ENCODE measurements at places on chromosomes 6 and 20.

- DNase-seq, result no peak
Measured at GRCh38 chr20:63125581-63125837, 90.4 kb downstream of the YTHDF1 start.

DNA sequence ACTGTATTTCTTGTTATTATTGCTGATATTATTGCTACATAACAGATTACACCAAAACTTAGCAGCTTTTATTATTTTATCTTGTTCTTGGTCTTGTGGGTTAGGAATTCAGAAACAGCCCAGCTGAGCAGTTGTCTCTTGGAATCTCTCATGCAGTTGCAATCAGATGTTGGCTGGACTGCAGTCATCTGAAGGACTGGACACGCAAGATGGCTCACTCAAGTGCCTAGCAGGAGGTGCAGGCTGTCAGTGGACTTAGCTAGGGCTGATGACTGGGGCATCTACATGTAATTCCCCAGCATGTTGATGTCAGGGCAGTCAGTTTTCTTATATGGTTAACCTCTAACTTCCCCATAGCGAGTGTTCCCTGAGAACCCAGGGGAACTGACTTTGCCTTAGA is 128.6 kb upstream of the PLCB4 start:
- no peak for DNase-seq

DNA sequence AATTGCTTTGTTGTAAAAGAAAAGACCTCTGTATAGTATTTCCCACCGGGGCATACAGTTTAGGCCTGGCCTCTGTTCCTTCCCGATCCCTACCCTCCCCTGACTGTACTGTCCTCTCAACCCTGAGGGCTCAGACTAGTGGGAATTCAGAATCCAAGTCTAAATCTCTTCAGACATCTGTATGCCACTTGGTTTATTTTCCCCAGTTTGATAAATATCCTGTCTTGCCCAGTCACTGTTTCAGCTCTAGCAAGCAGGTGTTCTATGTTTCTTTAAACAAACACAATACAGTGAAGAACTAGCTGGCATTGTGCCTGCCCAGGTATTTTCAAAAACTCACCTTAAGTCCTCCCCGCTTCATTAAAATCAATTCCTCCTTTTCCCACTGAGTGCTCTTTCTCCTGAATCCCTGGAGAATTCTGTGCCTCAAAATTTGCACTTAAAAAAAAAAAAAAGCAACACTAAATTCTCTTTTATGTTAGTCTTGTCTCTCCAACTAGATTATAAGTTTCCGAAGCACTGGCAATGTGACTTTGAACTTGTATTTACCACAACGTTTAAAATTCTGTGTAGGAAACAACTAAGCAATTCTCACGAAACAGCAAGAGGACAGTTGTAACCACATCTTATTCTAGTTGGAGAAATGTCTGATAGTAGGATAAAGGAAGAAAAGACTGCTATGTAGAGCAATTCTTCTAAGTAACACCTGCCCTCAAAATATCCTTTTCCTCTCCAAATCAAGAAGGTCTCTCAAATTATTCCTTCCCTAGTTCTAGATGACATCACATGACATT is 112.0 kb upstream of the CARMIL1 start:
- no peak for DNase-seq

DNA sequence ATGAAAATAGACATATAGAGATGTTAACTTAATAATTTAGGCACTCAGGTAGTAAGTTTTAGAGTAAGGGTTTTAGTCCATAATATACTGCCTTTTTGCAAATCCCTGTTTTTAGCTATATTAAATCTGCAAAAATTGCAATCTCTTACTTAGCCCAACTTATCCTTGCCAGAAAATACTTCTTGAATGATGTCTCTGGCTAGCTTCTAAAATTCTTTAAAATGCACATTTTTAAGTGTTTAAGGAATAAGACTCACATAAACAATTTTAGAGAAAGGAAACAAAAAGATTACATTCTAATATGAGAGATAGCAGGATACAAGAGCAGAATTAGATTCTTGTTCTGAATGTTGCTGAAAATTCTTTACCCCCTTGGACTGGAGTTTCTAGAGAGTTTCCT is 25.8 kb upstream of the RFPL4B start:
- no peak for DNase-seq

DNA sequence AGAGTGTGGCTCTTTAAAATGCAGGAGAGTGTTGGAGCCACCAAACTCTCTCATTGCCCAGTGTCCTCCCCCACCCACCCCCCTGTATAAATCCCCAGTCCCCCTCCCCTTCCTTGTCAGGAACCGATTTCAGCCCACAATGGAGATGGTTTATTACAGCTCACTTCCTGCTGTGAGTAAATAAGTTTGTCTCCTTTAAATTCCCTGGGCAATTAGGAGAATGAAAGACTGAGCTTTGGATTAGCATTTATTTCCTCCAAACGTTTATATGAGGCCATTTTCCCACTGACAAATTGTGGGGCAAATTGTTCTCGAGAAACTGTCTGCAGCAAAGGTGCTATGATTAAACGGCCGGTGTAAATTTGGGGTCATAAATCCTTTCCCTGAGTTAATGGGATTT is 128.8 kb downstream of the DHX35 start:
- DNase-seq, result no peak

- no peak for DNase-seq
Measured at GRCh38 chr20:15799871-15800270, 773.4 kb downstream of the KIF16B start.

- DNase-seq, result peak; percentile 60
Measured at GRCh38 chr6:2970753-2971419, 481 bp downstream of the SERPINB6 start.

DNA sequence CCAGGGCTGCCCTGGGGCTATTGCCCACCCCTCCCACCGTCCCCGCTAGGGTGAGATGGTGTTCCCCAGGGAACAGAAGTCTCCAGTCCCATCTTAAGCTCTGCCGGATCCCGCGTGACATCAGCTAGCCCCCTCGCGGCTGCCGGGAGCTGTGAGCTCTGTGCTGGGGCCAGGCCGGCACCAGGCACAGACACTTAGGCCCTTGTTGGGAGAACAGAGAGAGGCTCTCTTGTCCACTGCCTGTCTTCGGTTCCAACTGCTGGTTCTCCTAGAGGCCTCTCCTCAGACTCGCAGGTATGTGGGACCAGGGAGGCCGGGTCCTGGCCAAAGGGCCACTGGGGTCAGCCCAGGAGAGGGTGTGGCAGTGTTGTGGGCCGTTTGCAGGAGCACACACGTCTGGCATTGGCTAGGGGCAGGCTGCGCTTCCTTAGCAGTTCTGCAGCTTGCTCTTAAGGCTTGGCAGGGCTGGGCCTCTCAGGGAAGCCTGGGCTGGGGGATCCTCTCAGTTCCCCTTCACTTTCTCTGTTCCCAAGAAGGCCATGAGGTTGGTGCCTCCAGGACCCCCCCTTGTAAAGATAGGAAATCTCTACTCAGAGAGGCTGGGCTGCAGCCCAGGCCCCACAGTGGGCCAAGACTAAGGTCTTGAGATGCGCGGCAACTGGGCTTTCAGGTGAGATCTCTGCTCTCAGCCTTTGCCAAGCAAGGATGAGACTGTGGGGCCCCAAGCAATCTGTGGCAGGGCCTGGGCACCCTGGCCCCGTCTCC is 6.3 kb downstream of the SGK2 start:
- DNase-seq, result no peak

DNA sequence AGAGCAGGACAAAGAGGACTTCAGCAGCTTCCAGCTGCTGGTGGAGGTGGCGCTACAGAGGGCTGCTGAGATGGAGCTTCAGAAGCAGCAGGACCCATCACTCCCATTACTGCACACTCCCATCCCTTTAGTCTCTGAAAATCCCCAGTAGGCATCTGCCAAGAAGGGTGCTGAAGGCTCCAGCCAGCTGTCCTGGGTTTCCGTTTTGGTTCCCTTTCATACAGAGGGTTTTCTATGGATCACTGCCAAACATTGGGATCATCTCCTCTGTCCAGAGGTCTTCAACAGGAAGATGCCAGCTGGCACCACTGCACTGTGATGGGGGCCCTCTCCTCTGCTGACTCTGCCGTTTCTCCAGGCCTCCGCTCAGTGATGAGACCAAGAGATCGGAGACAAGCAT is 14.3 kb upstream of the RAB5IF start:
- no peak for DNase-seq

GRCh38 chr20:49397525-49397924 is 84.9 kb downstream of the KCNB1 start:
- no peak for DNase-seq

DNA sequence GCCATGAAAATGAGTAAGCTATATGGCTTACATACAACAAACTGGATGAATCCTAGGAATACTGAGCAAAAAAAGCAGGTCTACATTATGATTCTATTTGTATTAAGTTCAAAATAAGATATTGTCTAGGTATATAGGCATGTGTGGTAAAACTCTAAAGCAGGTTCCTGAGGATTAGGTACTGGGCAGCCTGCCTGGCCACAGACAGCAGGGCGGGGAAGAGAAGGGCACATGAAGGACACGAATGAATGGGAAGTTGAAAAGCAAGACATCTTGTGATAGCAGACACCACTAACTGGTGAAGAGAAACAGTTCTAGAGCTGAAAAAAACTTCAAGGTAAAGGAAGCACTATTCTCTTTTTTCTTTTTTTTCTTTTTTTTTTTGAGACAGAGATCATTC is 72.6 kb upstream of the SLC4A11 start:
- no peak for DNase-seq

DNA sequence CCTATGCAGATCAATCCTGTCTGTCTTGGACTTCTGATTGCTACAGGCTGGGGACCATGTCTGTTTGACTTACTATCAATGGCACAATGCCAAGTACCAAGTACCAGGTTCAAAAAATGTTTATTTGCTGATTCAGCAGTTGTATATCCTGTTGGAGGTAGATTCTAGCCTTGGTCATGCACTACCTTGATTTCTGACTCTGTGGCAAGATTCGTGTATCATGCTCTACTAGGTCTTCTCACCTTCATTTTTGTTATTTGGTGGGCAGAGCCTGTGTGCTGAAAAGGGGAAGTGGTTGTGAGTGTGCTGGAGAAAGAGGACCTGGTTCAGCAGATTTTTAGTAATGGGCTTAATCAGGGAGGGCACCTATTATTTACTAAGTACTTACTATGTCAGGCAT is 192.4 kb upstream of the MYLIP start:
- peak; percentile 27 for DNase-seq

DNA sequence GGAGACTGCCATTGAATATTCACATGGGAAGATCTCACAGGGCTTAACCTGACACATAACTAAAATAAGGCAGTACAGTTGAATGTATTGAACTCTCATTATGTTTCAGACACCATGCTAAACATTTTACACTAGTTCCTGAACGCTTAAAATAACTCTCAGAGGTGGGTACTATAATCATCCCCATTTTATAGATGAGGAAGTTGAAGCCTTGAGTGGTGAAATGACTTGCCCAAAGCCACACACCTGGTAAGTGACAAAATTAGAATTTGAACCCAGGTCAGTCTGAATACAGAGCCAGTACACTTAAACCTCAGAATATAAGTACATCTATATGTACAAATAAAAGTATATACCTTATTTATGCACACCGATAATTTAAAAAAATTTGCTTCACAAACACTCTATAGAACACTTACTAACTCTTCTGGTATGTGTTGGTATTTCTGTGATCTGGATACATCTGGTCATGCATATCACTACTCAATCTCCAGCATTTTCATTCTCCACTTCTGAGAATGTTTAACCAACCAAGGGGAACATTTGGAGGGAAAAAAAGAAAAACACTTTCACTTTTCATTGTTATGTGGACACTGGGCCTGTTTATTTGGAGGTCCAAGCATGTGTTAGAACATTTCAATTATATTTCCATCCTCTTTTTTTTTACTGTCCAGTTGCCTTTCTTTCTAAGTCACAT is 4.6 kb upstream of the BICRAL start:
- peak; percentile 45 for DNase-seq

- DNase-seq, result no peak
Measured at GRCh38 chr20:52321396-52321795, 129.8 kb upstream of the ZFP64 start.

GRCh38 chr6:161168281-161168891 is 105.5 kb downstream of the AGPAT4 start:
- DNase-seq, result no peak

- DNase-seq, result no peak
Measured at GRCh38 chr6:24692848-24693592, 25.9 kb downstream of the C6orf62 start.

DNA sequence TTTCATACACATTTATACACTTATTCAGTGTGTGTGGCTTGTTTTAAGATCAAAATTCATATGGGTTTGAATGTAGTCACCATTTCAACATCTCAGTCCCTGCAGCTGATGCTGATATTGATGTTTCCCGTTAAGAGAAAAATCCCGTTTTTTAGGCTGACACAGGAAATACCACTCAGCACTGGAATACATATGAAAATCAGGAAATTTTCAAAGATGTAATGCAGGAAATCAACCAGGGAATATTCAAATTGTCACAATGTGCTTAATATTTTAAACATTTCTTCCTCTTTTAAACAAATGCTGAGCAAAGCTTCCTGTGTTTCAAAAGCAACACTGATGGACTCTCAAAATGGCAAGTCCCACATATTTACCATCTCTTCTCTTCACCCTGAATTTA is 94.5 kb upstream of the MARCKS start:
- DNase-seq, result no peak

DNA sequence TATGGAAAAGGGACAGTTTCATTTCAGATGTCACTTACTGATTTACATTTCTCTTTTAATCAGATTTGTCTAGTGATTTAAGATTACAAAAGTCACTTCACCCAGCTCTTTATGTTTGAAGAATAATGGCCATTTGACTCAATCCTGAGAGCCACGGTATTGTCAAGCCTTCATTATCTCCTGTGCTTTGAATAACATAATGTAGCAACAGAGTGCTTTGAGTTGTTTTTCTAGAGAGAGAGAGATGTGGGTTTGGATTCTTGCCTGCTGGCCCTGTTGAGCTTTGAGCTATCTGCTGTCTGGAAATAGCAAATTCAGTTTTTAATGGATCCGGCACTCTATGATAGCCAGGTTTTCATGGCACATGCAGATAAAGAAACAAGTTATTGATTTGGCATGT is 478.4 kb upstream of the SOX4 start:
- no peak for DNase-seq

DNA sequence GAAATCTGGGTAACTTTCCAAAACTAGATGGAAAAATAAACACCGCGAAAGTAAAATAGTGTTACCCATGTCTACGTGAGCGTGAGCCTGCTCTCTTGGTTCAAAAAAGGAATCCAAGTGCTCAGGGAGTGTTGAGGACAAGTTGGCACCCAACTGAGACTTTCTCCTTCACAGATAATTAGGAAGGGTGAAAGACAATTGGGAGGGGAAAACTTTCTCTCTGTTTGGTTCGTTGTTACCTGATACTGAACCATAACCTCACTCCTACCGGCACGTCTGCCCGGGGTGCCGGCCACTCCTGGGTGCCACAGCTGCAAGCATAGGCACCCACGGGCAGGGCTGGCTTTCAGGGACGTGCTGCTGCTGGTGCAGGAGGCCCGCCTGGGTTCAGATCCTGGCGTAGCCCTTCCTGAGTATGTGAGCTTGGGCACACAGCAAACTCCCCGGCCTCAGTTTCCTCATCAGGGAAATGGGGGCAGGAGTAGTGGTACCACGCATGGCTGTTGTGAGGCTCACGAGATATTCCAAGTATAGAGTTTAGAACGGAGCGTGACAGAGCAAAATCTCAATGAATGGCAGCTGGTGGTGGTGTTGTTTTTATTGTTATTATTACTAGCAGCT is 38.2 kb upstream of the PMEPA1 start:
- no peak for DNase-seq

GRCh38 chr6:31305703-31306219 is 33.9 kb upstream of the HLA-C start:
- no peak for DNase-seq

Measured in GM13977 (cell line).